Tibial artery (tissue), 4 donors: ENCODE measurements at places on chromosomes 7 and 10.

DNA sequence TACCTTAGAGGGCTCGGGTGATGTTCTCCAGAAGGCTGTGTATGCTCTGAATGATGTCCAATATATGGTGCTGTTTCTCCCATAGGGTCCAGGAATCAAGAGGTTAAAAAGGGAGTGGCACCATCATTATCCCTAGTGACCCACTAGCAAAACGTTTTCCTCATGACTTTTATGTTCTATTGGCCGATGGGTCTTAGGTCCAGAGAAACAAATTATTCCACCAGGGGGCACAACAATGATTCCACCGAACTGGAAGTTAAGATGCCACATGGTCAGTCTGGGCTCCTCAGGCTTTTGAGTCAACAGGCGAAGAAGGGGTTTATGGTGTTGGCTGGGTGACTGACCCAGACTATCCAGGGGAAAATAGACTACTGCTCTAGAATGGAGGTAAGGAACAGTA, 256.1 kb downstream of the COBL start:
- H3K36me3 ChIP-seq, result no peaks in the 10 kb centered on the region
- no peak overlapping the region for H3K27ac ChIP-seq
- no peaks in the 10 kb centered on the region for H3K27me3 ChIP-seq
- H3K4me1 ChIP-seq, result no peaks in the 10 kb centered on the region
- DNase-seq, result no peak

DNA sequence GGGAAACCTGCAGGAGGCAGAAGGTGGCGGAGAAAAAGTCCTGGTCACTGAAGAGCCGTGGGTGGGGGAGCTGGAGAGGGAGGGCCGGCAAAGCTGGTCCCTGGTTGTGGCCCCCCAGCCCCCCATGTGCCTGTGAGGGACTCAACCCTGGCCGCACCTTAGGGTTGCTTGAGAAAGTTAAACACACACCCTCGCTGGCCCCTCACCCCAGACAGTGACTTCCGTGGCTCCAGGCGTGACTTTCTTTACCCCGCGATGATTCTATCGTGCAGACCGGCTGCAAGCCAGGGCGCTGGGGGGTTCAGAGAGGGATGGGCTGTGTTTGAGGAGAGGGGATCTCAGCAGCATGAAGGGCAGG, 447.6 kb upstream of the FOXK1 start:
- DNase-seq, result peak; percentile 60
- H3K4me1 ChIP-seq, result no peaks in the 10 kb centered on the region
- H3K27me3 ChIP-seq, result no peaks in the 10 kb centered on the region
- peaks cover 21% of the 10 kb centered on the region for H3K36me3 ChIP-seq

- DNase-seq, result no peak
- H3K27ac ChIP-seq, result no peak overlapping the region
- H3K4me1 ChIP-seq, result no peaks in the 10 kb centered on the region
- no peaks in the 10 kb centered on the region for H3K36me3 ChIP-seq
Measured at GRCh38 chr7:30996256-30996655, 32.5 kb downstream of the GHRHR start.

GRCh38 chr7:20798081-20798693, 11.5 kb upstream of the SP8 start:
- no peaks in the 10 kb centered on the region for H3K36me3 ChIP-seq
- H3K27ac ChIP-seq, result no peak overlapping the region
- peaks cover 69% of the 10 kb centered on the region for H3K27me3 ChIP-seq
- H3K4me3 ChIP-seq, result peak overlapping the region; percentile 60
- DNase-seq, result no peak

DNA sequence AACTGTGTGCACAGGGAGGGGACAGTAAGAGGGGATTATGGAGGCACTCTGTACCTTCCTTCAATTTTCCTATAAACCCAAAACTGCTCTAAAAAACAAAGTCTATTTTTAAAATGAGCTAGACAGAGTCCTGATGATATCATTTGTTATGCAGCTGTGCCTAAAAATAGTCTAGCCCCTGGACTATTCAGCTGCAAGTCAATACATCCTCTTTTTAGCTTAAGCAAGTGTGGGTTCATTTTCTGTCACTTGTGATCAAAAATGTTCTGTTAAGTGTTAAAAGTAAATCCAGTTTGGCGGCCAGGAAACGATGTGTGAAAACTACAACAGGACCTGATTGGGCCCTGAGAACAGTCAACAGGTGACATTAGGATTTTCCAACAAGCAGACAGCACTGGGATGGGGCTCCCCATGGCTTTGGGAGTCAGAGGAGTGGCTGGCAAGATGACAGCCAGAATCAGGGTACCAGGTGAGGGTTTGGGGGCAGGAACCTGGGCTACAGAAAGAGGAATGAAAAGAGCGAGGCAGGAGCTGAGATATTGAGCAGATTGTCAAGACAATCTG, 33.9 kb downstream of the FAM107B start:
- H3K27ac ChIP-seq, result peak overlapping the region; percentile 87
- H3K4me1 ChIP-seq, result peaks cover 44% of the 10 kb centered on the region
- no peak for DNase-seq
- no peak overlapping the region for H3K4me3 ChIP-seq
- no peaks in the 10 kb centered on the region for H3K36me3 ChIP-seq

DNA sequence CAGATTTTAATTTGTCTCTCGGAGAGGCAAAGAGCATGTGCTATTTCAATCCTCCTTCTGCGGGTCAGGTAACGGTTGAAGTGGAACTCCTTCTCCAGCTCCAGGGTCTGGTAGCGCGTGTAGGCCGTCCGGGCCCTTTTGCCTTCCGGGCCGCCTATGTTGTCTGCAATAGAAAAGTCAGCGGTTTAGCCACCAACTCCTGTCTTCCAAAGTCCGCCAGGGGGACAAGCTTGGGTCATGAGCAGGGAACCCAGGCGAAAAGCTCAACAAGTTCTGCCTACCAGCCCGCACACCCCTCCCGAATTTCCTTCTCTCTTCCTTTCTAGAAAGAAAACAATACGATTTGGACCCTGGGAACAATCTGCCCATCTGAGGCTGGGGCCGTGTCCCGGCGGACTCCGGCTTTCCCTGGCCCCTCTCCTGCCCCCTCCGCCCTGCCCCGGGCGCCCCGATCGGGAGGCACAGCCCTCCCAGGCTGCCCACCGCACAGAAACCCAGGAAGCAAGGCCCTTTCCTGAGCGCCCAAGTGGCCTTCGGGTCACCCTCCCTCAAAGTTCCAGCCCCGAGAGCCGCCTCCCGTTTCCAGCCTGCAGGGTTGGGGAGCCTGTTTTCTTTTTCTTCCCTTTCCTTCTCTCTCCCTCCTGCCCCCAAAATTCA, 1.4 kb downstream of the HOXA5 start:
- peak overlapping the region; percentile 58 for H3K27ac ChIP-seq
- no peaks in the 10 kb centered on the region for H3K4me1 ChIP-seq
- peaks cover 52% of the 10 kb centered on the region for H3K36me3 ChIP-seq
- DNase-seq, result no peak
- H3K27me3 ChIP-seq, result no peaks in the 10 kb centered on the region
- H3K4me3 ChIP-seq, result peak overlapping the region; percentile 49

DNA sequence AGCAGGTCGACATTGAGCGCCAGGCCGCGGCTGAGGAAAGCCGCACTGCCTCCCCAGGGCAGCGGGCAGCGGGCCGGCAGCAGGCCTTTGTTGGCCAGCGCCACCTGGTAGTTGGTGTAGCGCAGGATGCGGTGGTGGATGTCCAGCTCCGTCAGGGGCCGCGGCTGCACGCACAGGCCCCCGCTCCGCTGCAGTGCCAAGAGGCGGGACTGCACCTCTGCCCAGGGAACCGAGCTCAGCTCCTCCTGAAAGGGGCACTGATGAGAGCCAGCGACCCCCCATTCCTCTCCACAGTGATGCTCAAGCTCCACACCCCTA, 5.2 kb downstream of the ATG9B start:
- no peaks in the 10 kb centered on the region for H3K27me3 ChIP-seq
- peaks cover 22% of the 10 kb centered on the region for H3K4me1 ChIP-seq
- H3K4me3 ChIP-seq, result no peak overlapping the region
- no peak for DNase-seq
- H3K27ac ChIP-seq, result no peak overlapping the region
- no peaks in the 10 kb centered on the region for H3K36me3 ChIP-seq

DNA sequence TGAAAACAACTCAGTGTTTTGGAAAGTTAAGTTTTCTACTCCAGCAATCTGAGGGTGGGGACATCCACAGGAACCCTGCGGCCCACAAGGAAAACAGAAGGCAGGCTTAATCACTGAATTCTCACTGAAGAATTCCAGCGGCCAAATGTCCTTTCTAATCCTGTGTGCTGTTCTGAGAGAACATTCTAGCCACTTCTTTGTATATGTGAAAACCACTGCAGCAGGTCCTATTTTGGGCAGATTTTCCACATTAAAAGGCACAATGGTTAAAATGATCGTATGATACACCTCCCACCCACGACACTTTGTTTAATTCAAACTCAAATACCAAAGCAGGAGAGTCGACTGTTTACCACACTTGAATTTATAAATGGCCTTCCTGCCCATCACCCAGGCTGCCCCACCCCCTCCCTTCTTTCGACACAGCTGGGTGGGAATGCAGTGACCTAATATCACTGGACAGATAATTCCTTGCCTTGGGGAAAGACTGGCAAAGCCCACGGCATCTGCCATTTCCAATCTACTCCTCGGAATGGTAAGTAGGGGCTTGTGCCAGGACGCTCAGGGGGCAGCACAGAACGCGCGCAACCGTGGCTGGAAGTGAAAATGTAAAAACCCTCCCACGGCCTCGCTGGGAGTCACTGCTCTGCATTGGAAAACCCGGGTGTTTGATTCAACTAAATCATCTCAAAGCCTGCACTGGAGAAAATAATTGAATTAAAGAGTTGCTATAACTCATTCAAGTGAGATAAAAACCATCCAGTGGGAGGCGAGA, 67.0 kb downstream of the CTBP2 start:
- no peaks in the 10 kb centered on the region for H3K4me1 ChIP-seq
- no peaks in the 10 kb centered on the region for H3K36me3 ChIP-seq
- H3K27me3 ChIP-seq, result no peaks in the 10 kb centered on the region
- H3K27ac ChIP-seq, result peak overlapping the region; percentile 76
- no peak overlapping the region for H3K4me3 ChIP-seq

GRCh38 chr10:23610626-23611307, 171.9 kb downstream of the OTUD1 start:
- no peaks in the 10 kb centered on the region for H3K4me1 ChIP-seq
- H3K27ac ChIP-seq, result no peak overlapping the region
- H3K4me3 ChIP-seq, result no peak overlapping the region

GRCh38 chr10:131666091-131666490, 234.7 kb upstream of the PPP2R2D start:
- no peak for DNase-seq
- no peaks in the 10 kb centered on the region for H3K36me3 ChIP-seq
- no peaks in the 10 kb centered on the region for H3K27me3 ChIP-seq
- H3K4me3 ChIP-seq, result no peak overlapping the region
- H3K27ac ChIP-seq, result no peak overlapping the region

- no peaks in the 10 kb centered on the region for H3K27me3 ChIP-seq
- no peaks in the 10 kb centered on the region for H3K4me1 ChIP-seq
- no peak overlapping the region for H3K4me3 ChIP-seq
- DNase-seq, result no peak
- no peak overlapping the region for H3K27ac ChIP-seq
- H3K36me3 ChIP-seq, result no peaks in the 10 kb centered on the region
Measured at GRCh38 chr7:105974471-105974870, 11.4 kb downstream of the CDHR3 start.

- H3K4me1 ChIP-seq, result no peaks in the 10 kb centered on the region
- H3K27me3 ChIP-seq, result no peaks in the 10 kb centered on the region
- no peak overlapping the region for H3K4me3 ChIP-seq
- no peak overlapping the region for H3K27ac ChIP-seq
Measured at GRCh38 chr7:151468217-151469018, 28.5 kb upstream of the CRYGN start.

- peak overlapping the region; percentile 99 for H3K27ac ChIP-seq
- no peaks in the 10 kb centered on the region for H3K4me1 ChIP-seq
- H3K36me3 ChIP-seq, result no peaks in the 10 kb centered on the region
- H3K4me3 ChIP-seq, result peak overlapping the region; percentile 80
Measured at GRCh38 chr7:131109011-131109758, 218.5 kb upstream of the MKLN1 start.

GRCh38 chr7:33448035-33448434, 318.7 kb downstream of the BBS9 start:
- no peaks in the 10 kb centered on the region for H3K36me3 ChIP-seq
- H3K27me3 ChIP-seq, result no peaks in the 10 kb centered on the region
- H3K4me3 ChIP-seq, result no peak overlapping the region
- H3K4me1 ChIP-seq, result no peaks in the 10 kb centered on the region

DNA sequence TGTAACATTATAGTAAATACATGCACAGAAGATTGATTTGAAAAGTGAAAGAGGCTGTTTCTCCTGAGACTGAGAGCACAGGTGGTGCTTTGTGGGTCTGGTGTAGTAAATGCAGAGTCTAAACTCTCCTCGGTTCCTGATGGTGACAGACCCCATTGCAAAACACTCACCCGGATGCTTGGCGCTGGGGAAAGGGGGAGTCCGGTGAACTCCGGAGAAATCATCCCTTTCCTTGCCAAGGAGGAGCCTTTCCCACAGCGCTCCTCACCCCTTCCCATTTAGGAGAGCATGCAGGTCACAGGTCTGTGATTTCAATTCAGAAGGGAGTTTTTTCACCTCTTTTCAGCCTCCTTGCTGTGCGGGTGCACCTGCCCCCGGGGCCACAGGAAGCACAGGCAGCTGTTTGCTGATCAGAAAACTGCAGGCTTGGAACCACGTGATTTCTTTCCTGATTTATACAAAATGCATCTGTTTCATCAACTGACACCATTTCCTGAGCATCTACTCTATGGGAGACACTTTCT, 75.6 kb upstream of the LYZL2 start:
- peaks cover 10% of the 10 kb centered on the region for H3K27me3 ChIP-seq
- H3K4me1 ChIP-seq, result no peaks in the 10 kb centered on the region
- no peak for DNase-seq
- H3K36me3 ChIP-seq, result no peaks in the 10 kb centered on the region
- H3K4me3 ChIP-seq, result no peak overlapping the region

DNA sequence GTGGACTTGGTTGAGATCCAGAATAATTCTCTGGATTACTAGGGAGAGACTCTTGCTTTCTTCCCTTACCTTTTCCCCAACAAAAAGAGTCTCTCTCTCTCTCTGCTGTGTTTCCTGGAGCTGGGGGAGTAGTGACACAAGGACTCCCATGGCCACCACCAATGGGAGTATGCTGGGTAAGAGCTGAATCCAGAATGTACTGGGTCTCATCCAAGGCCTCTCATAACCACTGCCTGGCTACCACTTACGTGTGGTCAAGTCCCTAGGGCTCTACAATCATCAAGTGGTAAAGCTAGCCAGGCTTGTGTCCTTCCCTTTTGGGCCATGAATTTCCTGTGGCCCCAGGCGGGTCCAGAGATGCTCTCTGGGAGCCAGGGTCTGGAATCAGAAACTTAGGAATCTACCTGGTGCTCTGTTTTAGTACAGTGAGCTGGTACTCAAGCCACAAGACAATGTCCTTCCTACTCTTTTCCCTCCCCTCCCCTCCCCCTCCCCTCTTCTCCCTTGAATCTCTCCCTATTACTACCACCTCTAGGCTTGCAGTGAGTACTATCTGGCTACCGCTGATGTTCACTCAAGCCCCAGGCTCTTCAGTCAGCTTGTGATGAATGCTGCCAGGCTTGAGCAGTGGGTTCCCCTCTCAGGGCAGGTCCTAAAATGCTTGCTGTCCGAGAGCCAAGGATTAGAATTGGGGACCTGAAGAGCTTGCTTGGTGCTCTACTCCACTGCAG, 196.6 kb downstream of the BBS9 start:
- H3K4me3 ChIP-seq, result no peak overlapping the region
- DNase-seq, result no peak
- H3K27me3 ChIP-seq, result no peaks in the 10 kb centered on the region
- no peak overlapping the region for H3K27ac ChIP-seq
- H3K4me1 ChIP-seq, result no peaks in the 10 kb centered on the region
